Stimulated activated naive CD8-positive, alpha-beta T cell treated with anti-CD3 and anti-CD28 coated beads, Interleukin-15, Interleukin-2, amounts not matched to agents 100 U/mL and 50 U/mL, for 24 hours (primary cell): ENCODE measurements at places on chromosomes 2 and 18.

- DNase-seq: no peak
Measured at GRCh38 chr2:98588880-98589431, 19.4 kb downstream of the COA5 start.

GRCh38 chr2:215019521-215020145 lies 118.8 kb downstream of the ABCA12 start:
- no peak for DNase-seq

GRCh38 chr2:36539631-36540030 lies 58.3 kb downstream of the FEZ2 start:
- no peak for DNase-seq

DNA sequence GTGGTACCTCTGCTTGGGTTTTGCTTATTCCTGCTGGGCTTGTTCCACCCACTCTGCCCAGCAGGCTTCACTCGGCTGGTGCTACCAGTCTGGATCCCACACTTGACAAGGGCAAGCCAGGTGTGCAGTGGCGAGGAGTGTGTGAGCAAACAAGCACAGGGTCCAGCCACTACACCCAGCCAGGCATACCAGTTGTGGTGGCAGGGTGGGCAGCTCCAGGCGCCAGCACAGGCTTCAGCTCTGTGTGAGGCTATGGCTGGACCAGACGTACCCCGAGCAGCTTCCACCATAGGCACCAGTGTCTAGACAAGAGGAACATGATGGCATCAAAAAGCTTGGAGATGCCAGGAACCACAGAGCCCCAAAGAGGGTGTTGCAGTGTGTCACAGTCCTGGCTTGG lies 93.1 kb upstream of the GALNT5 start:
- DNase-seq: no peak

GRCh38 chr2:95336406-95336805 lies 39.3 kb downstream of the KCNIP3 start:
- no peak for DNase-seq

GRCh38 chr2:119491776-119492525 lies 32.3 kb downstream of the SCTR start:
- DNase-seq: no peak

DNA sequence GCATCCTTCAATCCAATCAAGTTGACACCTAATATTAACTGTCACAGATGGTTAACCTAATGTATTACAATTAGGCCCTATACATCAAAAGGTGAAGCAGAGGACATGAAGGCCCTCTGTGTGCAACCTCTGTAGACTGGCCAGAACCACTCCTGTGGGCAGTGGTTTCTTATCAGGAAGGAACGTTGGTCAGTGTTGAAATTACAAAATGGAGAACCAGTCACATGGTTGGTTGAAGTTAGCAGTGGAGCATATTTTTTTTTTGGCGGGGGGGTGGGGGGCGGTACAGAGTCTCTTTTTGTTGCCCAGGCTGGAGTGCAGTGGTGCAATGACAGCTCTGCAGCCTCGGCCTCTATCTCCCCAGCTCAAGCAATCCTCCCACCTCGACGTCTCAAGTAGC lies 19.8 kb downstream of the RNU2-63P start:
- DNase-seq: no peak

- no peak for DNase-seq
Measured at GRCh38 chr2:205475416-205475768, 206.9 kb upstream of the NRP2 start.

DNA sequence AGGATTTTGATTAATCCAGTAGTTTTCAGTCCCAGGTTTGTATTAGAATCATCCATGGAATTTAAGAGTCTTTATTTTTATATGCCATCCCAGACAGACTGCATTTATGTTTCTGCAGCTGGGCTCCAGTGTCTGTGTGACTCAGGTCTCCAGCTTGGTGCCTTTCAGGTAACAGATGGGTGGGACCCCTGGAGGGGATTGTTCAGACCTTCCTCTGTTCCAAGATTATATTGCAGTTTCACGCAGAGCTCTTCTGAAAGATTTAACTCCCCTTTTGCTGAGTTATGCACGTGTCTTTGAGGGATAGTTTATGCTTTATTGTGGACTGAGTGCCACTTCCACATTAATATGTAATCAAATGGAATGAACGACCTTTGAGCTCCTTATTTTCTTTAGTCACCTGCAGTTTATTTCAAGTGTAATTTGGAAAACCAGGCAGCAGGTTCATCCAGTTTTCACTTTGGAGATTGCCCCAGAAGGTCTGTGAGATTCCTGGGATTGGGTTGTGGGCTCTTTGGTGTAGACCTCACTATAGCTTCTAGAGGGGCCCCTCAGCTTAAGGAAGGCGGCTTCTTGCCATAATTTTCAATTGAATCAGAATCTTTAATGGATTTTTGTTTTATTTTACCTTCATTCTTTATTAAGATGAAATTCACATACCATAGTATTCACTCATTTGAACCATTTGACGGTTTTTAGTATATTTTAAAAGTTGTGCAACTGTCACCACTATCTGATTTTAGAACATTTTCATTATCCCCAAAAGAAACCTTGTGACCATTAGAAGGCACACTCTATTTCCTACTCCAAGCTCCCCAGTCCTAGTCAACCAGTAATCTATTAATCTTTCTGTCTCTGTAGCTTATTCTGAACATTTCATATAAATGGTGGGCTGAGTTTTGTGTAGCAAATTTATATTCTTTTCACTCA lies 135.0 kb downstream of the WDSUB1 start:
- DNase-seq: no peak

GRCh38 chr2:216235896-216236295 lies 126.7 kb downstream of the XRCC5 start:
- DNase-seq: no peak

DNA sequence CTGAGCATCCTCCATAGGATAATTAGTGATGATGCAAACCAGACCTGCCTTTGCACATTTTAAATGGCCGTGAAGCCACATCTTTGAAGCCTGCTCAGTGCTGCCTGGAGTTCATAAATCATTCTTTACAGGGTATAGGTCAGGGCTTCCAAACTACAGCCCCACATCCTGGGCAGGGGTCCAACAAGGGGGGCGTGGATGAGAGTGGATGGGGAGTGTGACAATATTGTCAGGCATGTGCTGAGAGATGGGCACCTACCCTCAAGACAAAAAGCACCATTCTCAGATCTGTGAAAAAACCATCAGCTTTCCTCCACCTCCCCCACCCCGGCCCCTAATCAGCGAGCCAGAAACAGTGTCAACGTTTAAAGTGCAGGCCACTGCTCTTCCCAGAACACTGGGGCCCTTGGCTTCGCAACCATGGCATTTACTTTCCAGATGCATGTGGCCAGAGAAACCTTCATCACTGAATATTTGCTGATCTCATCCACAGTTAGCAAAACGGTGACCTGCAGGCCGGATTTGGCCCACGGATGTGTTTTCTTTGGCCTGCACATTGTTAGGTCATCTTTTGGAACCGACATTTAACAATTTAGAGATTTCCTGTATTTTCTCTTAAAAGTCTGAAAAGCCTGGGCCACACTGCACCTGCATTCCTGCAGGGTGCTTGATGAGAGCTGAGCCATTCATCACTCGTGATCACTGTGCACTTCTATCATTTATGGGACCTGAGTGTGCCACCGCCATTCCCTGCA lies 130.7 kb downstream of the ANKRD44 start:
- no peak for DNase-seq

DNA sequence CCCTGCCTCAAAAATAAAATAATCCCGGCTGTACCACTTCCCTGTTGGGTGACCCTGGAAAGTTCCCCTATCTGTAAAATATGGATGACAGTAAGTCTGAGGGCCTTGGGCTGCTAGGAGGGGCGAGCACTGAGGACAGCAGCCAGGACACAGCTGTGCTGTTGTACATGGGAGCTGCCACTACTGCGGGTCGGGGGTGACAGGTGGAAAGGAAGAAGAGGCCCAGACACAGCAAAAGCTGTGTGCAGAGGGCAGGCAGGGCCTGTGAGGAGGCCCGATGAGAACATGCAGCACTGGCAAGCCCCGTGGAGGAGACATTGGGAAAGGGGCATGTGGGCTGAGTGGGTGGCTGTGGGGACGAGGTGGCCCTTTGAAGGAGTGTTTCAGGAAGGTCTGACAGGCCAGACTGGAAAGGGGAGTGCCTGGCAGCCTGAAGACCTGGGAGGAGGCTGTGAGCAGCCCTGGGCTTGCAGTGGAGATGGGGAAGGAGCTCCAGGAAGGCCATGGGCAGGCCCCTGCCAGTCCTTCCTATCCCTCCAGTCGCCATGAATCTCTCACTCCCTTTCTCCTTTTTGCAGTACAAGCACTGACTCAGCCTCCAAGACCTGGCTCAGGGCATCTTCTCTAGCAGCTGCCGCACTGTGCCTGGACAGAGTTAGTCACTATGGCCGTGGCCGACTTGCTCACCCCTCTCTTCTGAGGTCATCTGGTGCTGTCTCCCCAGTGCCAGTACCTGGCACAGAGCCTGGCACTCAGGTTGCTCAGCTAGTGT lies 28.9 kb upstream of the SEMA4C start:
- no peak for DNase-seq

DNA sequence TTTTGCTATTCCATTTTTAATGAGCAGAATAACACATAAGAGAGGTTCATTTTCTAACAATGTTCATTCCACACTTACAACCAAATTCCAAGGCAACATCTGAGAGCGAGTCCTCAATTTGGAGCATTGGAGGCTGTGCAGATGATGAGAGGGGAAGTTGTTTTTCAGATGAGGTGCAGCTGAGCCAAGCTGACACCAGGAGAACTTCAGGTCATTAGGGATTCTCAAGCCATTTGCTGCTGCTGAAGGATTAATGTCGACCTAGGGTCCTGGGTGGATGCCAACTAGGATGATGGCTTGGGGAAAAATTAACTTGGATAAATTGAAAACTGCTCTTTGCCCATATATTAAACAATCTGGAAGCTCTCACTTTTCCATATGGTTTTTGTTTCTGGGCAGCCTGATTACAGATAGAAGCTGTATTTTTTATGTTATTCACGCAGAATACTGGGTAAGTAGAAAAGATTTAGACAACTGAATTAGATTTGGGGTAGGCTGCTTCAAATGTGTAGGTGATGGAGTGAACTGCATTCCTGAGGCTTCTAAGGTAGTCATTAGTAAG lies 206.4 kb upstream of the SLC39A10 start:
- no peak for DNase-seq

DNA sequence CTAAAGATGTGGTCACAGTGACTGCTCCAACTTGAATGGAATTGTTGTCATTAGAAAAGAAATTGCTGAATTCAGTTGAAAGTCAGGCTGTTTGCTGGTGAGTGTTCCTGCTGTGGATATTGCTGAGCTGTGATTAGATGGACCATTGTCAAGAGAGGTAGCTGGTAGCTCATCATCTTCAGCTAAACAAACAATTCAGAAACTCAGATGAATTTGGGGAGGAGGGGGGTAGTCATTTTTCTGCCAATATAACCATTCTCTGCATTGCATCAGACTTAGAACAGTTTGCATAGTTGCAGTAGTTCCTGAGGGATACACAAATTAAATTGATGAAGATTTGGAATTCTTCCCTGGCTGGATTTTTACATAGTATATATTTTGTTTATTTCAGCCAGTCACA lies 108.3 kb downstream of the MTCL1 start:
- DNase-seq: no peak

DNA sequence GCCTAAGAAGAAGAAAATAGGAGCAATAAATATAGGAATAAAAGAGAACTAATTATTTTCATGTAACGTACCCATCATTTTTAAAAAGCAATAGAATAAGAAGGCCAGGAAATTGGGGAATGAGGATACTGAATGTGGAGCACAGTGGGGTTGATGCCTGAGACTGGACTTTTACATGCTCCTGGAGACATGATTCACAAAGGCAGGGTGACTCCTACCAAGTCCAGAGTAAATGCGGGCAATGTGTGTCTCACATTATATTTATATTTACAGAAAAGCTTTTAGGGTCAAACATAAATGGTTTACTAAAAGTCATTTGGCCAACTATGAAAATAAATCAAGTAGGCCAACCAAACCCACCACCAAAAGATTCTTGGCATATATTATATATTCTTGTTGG lies 87.9 kb upstream of the COL5A2 start:
- no peak for DNase-seq

DNA sequence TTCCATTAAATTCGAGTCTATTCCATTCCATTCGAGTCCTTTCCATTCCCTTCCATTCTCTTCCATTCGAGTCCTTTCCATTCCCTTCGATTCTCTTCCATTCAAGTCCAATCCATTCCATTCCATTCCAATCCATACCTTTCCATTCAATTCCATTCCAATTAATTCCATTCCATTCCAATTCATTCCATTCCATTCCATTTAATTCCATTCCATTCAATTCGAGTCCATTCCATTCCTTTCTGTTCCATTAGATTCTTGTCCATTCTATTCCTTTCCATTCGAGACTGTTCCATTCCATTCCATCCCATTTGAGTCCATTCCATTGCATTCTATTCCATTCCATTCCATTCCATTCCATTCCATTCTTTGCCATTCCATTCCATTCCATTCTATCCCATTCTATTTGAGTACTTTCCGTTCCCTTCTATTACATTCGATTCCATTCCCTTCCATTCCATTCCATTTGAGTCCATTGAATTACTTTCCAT lies 1130.0 kb downstream of the RPIA start:
- DNase-seq: no peak

GRCh38 chr2:28702878-28703277 lies 48.8 kb upstream of the PPP1CB start:
- no peak for DNase-seq

DNA sequence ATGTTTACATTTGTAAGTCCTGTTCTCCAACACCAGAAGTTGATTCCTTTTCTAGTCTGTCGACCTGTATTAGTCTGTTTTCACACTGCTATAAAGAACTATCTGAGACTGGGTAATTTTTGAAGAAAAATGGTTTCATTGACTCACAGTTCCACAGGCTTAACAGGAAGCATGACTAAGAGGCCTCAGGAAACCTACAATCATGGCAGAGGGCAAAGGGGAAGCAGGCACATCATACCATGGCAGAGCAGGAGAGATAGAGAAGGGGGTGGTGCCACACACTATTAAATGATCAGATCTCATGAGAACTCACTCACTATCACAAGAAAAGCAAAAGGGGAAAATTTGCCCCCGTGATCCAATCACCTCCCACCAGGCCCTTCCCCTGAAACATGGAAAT lies 112.8 kb upstream of the MAP3K20 start:
- DNase-seq: peak; percentile 34

DNA sequence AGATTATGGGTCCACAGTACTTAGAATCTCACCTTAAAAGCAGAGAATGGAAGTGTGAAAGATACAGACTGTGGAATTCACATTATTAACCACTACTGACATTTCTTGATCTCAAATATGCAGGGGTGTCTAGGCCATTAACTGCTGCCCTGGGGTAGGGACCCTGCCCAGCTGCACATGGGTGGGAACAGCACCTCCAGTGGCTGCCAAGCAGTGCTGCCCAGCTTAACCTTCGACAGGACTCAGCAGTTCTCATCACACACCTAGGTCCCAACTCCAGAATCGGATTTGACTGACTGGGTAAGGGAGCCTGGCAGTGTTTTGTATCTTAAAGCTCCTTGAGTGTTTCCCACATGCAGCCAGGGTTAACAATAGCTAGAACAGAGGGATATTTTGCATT lies 14.9 kb downstream of the ERFE start:
- no peak for DNase-seq

GRCh38 chr18:77876319-77876865 lies 626.7 kb downstream of the GALR1 start:
- DNase-seq: no peak

GRCh38 chr2:25582077-25582830 lies 91.1 kb downstream of the DTNB start:
- DNase-seq: no peak
